ENCODE measurements at places on chromosomes 11 and 22.

- DNase-seq, result no peak
These were observed 126.2 kb downstream of the BCR start for GRCh38 chr22:23306438-23306921.

GRCh38 chr11:47104261-47104950 is 72.3 kb downstream of the ARFGAP2 start:
- DNase-seq, result no peak

DNA sequence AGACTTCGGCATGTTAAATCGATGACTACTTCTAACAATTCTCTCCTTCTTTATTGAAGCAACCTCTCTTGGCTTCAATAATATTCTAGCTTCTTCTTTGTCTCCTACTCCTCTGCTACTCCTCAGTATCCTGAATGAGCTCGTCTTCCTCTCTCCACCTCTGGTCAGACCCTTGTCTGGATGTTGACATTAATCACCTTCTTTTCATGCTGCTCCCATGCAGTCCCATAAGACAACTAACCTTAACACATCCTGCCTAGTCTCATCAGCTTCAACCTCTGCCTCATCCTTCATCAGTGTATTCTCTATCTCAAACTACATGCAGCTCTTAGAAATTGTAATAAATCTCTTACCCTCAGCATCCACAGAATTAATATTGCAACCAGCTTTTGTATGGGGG is 695.6 kb downstream of the CNTN5 start:
- DNase-seq, result no peak

- no peak for DNase-seq
These were observed 43.2 kb upstream of the CLMP start for GRCh38 chr11:123238297-123238696.

GRCh38 chr11:62854013-62854824 is 14.8 kb upstream of the WDR74 start:
- no peak for DNase-seq

GRCh38 chr11:129451524-129451923 is 75.9 kb downstream of the BARX2 start:
- DNase-seq, result no peak

GRCh38 chr11:116042146-116042545 is 537.9 kb upstream of the CADM1 start:
- no peak for DNase-seq

DNA sequence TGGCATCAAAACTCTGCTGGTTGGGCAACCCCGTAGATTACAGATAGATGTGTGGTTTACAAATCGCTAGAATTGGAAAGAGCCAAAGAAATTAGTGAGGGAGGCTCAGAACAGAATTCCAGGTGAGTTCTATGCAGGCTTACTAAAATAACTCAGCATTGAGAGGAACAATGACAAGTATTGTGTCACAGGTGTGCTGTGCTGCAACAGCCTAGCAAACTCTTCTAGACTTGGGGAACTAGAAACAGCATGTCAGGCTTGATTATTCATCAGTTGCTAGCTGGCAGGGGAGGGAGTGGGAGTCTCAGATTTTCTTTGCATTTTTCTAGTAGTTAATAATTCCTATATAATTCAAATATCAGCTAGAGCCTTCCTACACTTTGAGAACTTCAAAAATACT is 26.3 kb upstream of the RASD2 start:
- DNase-seq, result no peak

DNA sequence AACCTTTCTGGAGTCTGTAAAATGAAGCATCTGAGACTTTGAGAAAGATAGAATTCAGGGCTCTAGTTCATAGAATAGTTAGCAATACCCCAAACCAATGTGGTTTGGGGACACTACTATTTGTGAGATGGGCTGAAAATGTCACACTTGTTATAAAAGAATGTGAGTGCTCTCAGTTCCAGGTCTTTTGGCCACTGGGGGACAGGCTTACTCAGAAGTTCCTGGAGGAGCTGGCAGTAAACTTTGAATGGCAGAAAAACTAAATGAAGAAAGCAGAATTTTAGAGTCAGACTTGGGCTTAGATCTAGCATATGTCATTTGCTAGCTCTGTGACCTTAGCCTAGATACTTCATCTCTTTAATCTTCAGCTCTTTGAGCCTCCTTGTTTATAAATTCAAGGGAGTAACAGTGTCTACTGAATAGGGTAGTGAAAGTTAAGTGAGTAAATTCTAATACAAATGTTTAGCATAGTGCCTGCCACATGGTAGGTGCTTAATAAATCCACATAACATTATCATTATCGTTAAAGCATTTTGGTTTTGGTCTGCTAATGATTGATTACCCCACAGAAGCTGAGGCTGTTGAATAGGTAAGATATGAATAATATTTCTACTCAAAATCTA is 3.7 kb downstream of the LYVE1 start:
- no peak for DNase-seq

DNA sequence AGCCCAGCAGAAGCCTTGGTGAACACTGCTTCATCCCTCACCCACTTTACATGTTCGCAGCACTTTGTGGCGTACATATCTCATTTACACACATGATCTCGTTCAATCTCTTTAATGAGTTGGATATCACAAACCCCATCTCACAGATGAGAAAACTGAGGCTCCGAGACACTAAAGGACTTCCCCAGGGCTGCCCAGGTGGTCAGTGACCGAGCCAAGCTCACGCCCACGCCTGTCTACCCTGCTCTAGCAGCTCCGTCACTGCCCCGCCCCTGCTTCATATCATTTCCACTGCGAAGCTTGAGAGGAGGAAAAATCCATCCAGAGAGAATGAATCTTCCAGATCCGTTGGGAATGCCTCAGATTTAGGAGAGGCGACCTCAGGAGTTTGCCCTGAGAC is 11.8 kb upstream of the DSCAML1 start:
- DNase-seq, result no peak

DNA sequence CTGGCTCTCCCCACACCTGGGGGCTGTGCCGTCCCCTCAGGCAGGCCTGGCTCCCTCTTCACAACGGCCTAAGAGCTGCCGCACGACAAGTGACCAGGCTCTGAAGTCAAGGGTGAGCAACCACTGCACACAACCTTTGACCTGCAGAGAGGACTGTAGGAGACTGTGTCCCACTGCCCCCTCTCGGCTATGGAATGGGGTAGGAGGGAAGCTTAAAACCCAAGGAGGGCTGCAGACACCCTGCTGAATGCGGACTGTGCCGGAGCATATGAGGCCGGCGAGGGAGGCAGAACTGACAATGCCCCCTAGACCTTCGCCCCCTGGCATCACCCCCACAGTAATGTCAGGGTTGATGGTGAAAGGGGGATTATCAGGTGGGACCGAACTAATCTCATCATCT is 311.9 kb downstream of the CTTN start:
- DNase-seq, result no peak

DNA sequence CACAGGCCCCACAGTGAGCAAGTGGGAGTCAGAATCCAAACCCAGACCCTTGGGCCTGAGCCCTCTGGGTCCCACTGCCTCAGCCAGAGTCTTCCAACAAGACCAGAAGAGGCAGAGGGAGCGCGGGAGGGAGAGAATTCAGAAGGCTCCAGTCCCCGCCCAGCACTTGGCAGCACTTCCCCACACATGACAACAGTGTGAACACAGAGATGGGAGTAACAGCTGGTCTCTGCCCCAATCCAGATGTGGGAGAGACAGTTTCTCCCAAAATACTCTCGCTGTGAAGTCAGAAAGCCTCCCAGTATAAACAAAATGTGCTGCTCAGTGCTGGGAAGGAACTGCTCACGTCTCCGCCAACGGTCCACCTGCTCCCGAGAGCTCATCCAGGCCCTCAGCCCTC is 219.9 kb downstream of the MN1 start:
- no peak for DNase-seq
